ENCODE measurements at places on chromosomes 7 and 10.

DNA sequence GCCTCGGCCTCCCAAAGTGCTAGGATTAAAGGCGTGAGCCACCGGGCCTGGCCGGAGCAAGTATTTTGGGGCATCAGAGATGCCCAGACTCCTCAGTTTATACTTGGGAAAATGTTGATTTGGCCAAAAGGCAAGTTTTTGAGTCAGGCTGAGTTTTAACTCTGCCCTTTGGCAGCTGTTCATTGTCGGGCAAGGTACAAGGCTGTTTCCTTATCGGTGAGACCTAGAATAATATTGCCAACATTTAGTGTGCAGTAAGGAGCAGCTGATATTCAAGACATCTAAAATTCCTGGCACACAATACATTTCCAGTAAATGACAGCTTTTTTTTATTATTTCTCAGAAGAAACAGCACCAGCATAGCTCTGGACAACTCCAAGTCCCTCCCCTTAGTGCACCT is 147.6 kb upstream of the C7orf33 start:
- DNase-seq: no peak

GRCh38 chr7:131122394-131122793 is 205.3 kb upstream of the MKLN1 start:
- DNase-seq: no peak

GRCh38 chr10:22438711-22439110 is 93.4 kb downstream of the SPAG6 start:
- no peak for DNase-seq

- peak; percentile 31 for DNase-seq
Observed at GRCh38 chr10:3068968-3069737, 1.8 kb downstream of the PFKP start.

DNA sequence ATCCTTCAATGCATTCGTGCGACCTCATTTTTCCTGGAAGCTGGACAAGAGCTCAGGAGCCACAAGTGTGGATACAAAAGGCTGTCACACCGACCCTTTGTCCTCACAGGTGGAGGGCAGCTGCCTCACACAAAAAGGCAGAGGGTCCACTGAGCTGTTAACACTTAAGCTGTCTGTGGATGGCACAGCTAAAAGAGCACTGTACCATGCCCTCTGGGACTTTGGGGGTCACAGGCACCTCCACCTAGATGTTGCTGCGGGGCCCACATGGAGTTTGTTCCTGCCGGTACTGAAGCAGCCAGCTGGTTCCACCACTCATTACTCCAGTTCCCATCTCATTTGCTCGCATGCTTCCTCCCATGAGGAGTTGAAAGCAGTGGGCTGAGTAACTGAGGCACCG is 57.0 kb downstream of the STRA8 start:
- no peak for DNase-seq

DNA sequence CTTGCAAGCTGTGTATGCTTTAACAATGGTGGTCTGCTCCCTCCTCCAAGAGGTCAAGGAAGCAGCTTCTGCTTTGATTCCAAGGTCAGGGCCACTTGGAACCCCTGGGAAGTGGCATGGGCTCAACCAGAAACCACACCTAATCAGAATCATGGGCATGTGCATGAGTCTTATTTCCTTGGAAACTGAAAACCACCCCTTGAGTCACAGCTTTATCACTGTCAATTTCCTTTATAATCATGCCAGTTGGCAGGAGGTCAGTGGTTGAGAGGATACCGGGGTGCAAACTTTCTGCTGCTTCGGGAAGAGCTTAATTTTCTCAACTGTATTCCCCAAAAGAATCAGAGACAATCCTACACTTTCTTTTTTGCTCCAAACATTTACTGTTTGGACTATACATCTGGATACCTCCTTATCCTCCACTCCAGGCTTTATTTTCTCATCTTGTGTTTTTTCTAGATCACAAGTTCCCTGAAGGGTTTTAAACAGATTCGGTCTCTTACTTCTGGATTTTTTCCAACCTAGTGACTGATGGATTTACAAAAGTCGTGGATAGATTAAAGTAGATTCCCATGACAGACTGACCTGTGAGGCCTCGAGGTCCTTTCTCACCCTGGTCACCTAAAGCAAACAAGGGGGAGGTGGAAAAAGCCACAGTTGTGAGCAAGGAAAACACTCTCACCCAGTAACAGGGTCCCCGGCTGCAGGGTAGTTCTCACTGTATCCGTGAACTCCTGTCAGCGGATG is 36.0 kb downstream of the COL17A1 start:
- DNase-seq: no peak

GRCh38 chr7:146659732-146660131 is 543.1 kb downstream of the CNTNAP2 start:
- no peak for DNase-seq

GRCh38 chr7:98193474-98194180 is 17.6 kb upstream of the BHLHA15 start:
- no peak for DNase-seq

DNA sequence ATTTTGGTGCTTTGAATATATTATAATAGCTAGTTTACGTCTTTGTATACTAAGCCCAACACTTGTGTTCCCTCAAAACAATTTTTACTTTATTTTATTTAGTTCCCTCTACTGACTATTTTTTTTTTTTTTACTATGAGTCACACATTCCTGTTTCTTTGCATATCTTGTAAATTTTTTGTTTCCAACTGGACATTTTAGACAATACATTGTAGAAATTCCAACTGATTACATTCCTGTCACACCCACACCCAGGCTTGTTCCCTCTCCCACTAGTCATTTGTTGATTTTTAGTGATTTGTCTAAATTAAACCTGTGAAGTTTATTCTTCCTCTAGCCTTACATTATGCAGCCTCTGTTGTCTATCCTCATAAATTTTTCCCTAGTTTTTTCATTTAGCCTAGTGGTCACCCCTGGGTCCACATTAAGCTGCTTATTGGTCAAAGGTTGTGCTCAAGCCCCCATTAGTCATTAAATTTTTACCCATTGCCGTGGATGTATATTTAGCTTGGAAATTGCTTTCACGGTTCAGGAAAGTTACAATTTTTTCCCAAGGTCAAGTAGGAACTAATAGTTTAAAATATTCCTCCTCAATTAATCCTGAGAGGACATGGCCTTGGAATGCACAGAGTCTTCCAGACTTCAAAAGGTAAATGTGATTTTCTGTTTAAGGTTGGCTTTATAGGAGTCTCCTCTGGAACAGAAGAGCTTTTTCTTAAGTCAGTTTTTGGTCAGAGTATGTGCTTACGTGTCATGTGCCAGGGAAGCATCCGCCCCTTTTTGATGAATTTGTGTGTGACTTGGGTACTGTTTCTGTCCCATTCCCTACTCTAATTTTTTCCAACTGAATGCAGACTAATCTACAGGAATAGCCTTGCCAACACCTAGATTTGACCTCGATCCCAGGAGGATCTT is 207.6 kb upstream of the TMEM72 start:
- no peak for DNase-seq

DNA sequence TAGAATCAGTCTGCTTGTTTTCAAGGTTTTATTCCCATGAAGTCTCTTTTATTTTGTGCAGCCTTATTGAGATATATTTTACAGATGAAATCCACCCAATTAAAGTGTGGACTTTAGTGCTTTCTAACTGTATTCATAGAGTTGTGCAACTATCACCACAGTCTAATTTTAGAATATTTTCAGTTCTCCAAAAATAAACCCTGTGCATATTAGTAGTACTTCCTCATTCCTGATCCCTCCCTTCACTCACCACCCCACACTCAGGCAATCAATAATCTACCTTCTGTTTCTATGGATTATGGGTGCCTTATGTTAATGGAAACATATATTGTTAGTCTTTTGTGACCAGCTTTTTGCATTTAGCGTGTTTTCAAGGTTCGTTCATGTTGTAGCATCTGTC is 185.7 kb upstream of the TMEM72 start:
- no peak for DNase-seq

DNA sequence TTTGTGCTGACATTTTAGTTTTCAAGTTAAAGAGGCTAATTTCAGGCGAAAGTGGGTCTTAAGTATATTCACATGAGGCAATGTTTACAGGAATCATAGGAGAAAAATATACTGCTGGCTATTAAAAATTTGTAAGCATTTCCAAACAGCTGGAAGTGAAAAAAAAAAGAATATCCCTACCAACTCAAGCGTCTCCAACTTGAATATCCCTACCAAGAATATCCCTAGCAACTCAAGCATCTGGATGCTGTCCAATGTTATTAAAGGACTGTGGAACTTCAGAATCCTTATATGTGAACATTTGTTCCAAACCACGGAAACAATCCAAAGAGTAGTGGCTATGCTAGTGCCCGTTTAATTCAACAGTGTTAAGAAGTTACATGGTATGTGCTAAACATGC is 1303.0 kb downstream of the GATA3 start:
- no peak for DNase-seq

All from stimulated activated CD4-positive, alpha-beta T cell treated with anti-CD3 and anti-CD28 coated beads, Interleukin-2, amount 100 ng/mL, for 48 hours (primary cell).